ENCODE measurements at places on chromosomes 5 and 9.

- no peak for DNase-seq
Observed at GRCh38 chr5:150582241-150583109, 58.0 kb upstream of the SYNPO start.

DNA sequence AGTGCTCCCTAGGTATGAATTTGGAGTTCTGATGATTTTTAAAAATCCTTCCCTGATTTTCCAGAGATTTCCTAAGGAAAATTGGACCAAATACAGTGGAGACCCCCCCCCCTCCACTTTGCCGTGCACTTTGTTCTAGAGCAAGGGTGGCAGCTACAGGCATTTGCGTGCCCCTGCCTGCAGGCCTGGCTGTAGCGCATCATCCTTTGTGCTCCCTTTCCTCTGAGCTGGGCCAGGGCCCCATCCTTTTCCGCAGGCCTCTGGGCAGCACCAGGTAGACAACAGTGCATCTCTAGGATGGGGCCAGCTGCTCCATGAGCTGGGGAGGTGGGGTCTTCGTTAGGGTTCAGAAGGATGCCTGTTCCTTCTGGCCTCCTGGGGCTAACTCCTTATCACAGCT lies 39.6 kb downstream of the TRIO start:
- DNase-seq, result no peak

- DNase-seq, result peak; percentile 38
Observed at GRCh38 chr5:100647461-100648230, 112.5 kb downstream of the FAM174A start.

GRCh38 chr5:159211729-159212174 lies 2.4 kb upstream of the RNF145 start:
- no peak for DNase-seq

DNA sequence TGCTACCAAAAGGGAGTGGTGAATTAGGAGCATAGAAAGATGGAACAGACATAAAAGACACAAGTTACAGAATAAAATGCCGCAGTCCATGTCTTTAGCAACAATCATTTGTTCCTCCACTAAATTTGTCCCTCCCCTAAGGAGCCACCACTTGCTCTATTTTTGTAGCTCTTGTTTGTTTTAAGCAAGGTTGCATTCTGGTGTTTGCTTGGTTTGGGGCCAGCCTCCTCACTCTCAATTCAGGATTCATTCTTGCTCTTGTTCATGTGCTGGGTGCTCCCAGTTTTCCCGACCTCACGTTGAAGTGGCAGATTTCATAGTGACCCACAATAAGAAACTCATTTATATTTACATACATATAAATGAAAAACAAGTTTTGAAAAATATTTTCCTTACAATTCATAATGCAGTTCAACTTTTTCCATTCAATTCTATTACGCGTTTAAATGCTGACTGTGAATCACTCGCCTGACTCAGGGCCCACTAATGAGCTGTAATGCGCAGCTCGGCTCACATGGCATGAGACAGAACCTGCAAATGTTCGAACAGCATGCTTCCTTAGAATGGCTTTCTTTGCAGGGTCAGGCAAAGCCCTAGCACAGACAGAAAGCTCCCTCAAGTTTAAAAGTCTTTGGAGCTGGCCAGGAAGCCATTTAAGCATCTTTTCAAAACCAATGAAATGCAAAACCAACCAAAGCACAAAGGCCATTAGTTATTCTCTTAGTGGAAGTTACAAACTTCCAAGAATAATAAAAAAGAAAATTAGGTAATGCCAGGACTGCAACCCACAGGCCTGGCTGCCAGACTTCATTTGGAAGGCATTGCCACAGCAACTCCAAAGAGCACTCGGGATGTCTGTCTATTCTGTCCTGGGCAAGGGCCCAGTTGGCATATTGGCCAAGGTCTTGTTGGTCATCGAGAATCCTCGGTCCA lies 41.7 kb downstream of the RETREG1 start:
- no peak for DNase-seq

DNA sequence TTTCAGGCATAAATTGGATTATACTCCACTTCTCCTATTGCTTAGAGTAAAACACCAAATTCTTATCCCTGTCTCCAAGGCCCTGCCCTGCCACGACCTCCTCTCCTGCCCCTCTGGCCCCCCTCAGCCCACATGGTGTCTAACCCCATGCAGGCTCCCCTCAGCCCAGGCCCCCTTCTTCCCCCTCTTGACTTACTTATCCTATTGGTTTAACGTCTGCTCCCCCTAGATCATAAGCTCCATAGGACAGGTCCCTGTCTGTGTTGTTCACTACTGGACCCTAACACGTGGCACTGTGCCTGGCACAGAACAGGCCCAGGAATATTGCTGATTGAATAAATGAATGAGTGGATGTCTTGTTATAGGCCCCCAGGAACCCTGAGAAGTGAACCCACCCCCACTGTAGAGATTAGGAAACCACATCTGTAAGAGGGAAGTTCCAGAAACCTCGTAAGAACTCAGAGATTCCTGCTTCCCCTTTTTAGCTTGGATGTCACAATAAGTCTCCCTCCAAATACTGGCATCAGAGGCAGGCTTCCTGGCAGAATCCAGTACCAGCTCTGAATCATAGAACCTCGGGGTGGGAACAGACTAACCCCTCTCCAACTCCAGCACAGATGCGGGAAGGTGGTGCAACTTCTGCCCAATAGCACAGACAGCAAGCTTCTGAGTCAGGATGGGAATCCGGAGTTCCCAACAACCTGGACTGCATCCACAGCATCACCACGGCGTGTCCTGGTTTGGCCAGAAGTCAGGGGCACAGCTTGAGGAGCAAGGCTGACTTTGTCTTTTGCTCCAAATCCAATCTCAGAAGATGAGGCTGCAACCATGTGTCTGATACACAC lies 31.5 kb downstream of the HRH2 start:
- no peak for DNase-seq

GRCh38 chr5:169384661-169385060 lies 83.7 kb upstream of the SLIT3 start:
- no peak for DNase-seq

DNA sequence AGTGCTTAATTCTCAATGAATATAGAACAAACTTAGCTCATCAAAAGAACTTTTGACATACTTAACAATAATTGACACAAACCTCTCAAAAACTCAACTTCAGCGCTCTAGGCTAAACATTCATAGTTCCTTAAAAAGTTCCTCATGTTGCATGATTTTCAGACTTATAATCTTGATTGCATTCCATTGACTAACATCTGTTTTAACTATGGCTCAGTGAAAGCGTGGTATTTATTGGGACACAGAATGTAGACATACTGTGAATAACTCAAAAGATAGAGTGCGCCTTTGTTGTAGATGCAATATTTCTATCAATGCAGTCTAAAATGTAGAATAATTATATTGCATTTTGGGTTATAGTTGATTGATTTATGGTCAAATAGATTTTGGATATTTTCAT lies 227.1 kb upstream of the HAPLN1 start:
- DNase-seq, result no peak

DNA sequence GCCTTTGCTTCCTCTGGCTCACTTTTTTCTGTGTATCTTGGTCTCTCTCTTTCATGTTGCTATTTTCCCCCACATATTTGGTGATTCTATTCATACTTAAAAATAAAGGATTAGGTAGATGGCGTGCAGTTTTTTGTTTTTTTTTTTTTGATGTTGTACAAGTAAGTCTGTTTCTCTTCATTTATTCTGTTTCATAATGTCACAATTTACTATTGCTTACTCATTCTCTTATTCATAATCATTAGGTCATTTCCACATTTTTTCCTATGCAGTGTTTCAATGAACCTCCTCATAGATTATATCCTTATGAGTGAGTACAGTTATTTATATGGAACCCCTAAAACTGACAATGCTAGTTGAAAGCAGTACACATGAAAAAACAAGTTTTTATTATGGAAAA lies 136.3 kb downstream of the APBA1 start:
- DNase-seq, result no peak

- DNase-seq, result no peak
Observed at GRCh38 chr5:105554568-105555169, 1992.1 kb upstream of the NUDT12 start.

- DNase-seq, result no peak
Observed at GRCh38 chr9:91297306-91297705, 64.4 kb downstream of the AUH start.

- DNase-seq, result no peak
Observed at GRCh38 chr9:131228988-131229387, 47.3 kb downstream of the FAM78A start.

DNA sequence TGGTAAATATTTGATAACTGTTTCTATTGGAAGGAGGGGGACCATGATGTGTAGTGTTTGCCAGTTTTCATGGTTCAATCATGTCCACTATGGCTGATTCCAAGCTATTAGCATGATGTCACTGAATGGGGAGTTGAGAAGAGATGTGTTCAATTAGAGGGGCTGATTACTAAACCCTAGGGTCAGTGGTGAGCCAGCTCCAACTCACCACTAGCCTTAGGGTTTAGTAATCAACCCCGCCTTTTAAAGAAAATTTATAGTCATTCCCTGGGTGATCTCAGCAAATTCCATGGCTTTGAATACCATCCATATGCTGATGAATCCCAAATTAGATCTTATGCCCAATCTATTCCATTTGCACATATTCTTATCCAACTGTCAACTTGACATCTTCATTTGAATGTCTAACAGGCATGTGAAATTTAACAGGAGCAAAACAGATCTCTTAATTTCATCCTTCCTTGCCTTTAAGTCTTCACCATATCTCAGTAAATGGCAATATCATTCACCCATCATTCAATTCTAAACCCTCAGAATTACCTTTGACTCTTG lies 98.8 kb downstream of the GCNT1 start:
- DNase-seq, result no peak

DNA sequence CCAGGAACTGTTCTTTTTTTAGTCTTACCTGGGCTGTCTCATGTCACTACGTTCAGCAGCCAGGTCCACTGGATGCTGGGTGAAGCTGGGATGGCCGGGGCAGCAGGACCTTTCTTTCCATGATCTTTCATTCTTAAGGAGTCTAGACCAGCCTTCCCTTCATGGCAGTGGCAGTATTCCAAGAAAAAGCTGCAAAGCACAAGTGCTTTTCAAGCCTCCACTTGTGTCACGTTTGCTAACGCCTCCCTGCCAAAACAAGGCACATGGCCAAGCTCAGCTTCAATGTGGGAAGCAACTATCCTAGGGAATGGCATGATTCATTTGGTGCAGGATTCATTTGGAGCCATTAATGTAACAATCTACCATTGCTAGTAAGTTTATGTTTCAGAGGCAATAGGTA lies 94.8 kb downstream of the RCL1 start:
- DNase-seq, result no peak
